Renal cortex interstitium (tissue), 15 donors: ENCODE measurements at places on chromosomes 5 and 9.

- no peak for DNase-seq
Observed at GRCh38 chr5:117999939-118000549, 988.3 kb downstream of the DTWD2 start.

DNA sequence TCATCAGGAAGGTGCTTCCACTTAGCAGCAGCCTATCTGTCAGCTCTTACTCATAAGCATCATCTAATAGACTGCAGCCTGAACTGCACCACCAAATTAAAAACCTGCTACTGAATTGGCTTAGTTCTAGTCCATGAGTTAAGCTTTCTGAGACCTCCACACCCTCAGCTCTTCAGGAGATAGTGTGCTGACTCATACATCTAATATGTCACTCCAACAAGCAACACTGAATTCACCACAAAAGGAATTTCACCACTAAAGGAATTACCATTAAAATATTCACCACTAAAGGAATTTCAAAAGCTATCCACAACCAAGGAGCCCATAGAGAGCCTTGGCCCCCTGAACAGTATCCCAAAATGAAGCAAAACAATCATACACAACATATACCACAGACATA lies 418.5 kb upstream of the RORB start:
- no peak for DNase-seq

DNA sequence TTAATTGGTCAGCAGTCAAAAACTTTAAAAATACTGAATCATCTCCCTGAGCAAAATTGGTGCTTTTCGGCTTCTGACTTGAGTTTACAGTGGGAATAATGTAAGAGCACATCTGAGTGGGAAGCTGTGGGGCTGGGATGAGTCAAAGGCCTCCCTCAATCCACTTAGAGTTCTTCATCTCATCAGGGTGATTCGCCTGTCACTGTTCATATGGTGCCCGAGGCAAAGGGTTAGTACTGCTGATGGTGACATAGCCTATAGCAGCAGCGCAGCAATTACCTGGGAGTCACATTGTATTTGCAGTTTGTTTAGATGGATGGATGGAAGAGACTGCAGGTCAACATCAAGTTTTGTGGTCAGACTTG lies 113.8 kb upstream of the ZNF608 start:
- no peak for DNase-seq

DNA sequence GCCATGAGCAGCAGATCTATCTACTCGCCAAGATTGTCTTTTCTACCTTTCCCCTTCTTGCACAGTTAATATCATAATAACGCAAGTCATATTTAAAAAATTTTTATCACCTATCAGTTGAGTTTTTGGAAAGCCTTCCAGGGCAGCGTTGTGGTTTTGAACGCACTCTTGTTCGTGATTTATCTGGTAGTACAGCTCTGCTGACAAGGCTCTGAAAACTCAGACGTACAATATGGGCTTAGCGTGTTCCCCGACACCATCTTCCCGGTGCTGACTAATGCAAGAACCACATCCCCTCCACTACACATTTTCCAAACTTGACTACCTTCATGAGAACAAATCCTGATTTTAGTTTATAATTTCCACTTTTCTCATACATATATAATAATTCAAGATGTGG lies 1.6 kb upstream of the NFIL3 start:
- no peak for DNase-seq

GRCh38 chr5:122458278-122458872 lies 146.3 kb downstream of the SNCAIP start:
- DNase-seq: no peak

GRCh38 chr5:63055421-63055820 lies 476.8 kb downstream of the LRRC70 start:
- no peak for DNase-seq

- DNase-seq: no peak
Observed at GRCh38 chr5:118698774-118699173, 289.6 kb downstream of the DTWD2 start.

- DNase-seq: no peak
Observed at GRCh38 chr9:36818242-36818938, 215.7 kb downstream of the PAX5 start.

DNA sequence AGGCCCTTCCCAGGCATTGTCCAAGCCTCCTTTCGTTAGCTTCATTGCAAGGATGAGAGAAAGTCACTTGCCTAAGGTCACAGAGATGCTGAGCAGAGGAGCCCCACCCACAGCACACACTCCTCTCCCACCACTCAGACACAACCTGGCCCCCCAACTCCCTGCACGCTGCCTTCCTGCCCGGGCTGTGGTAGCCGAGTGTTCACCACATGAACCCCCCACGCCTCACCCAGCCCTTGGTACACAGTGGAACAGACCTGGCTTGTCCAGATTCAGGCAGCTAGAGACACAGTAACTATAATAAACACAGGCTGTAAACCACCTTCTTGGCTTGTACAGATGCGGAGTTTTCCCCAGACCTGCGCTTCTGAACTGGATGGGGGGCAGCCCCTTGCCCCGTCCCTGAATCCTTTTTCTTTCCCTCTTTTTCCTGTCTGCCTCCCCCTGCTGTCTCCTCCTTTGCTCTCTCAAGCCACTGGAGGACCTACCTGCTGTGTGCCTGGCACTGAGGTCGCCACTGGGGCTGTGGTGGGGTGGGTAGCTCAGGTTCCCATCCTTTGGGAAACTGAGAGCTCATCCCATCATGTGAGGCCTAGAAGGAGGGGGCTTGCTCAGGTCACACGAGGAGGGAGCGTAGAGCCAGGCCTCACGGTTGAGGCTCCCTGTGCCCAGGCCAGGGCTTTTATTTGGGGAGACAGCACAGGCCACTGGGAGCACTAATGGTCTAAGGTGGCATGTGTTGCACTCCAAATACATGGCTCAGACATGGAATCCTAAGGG lies 55.7 kb upstream of the SYNPO start:
- DNase-seq: no peak

GRCh38 chr5:174235221-174236011 lies 189.9 kb downstream of the NSG2 start:
- no peak for DNase-seq

DNA sequence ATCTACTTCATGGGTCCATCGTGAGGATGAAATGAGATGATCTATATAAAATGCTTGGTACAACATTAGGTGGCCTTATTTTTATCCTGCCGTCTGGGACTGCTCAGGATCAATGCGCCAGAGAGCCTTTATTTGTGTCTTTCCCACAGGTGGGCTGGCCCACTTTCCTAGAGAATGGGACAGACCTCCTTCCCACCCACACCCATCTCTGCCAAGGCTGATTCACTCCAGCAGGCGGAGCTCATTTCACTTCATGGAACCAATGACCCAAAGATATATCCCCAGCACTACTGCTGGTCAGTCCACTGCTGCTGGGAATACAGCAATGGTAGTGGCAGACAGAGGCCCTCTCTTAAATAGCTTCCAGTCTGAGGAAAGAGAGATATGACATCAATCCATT lies 35.7 kb downstream of the TGFBI start:
- DNase-seq: no peak

DNA sequence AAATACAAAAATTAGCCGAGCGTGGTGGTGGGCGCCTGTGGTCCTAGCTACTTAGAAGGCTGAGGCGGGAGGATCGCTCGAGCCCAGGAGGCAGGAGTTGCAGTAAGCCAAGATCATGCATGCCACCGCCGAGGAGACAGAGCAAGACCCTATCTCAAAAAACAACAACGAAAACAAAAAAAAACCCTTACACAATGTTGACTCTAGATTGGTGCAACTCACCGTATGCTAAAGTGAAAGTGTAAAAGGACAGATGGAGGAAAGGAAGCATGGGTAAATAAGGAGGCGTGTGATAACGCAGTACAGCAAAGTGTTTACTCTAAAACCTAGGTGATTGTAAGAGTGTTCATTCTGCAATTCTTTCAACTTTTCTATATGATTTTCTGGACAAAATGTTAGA lies 15.9 kb upstream of the RUFY1 start:
- DNase-seq: no peak

- DNase-seq: no peak
Observed at GRCh38 chr9:111726949-111727348, 65.5 kb downstream of the GNG10 start.

DNA sequence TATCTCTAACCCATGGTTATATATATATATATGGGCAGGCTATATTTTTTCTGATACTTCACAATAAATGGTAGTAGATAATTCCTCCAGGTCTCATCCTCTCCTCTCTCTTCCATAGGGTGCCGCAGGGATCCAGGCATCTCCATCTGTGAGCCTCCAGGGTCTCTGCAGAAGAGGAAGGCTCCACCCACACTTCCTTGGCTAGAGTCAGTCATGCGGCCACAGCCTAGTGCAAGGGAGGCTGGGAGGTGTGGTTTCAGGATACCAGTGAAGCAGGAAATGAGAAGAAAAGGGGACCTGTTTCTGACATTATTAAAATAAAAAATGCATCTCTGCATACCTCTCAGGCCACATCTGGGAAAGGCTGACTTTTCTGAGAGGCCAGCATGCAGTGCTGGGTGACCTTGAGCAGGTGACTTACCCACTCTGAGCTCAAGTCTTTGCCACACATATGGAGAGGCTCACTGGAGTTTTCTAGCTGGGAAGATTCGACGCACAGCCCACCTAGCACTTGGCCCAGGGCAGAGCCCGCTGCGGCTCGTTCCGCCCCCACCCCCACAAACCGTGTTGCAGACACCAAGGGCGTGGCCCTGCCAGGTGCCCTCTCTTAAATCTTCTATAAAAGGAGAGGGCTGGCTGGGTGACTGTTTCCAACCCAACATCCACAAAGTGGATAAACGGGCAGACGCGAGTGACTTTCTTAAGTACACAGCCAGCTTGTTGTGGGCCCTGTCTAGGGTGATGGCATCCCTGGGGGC lies 47.9 kb downstream of the OLFM1 start:
- no peak for DNase-seq
